NCI-H748 treated with DMSO at 0.1 percent for 48 hours (cell line): ENCODE measurements at places on chromosomes 1 and 21.

GRCh38 chr1:46262508-46262907 lies 14.9 kb downstream of the RAD54L start:
- no peak for DNase-seq

GRCh38 chr1:26350701-26351589 lies 3.0 kb downstream of the CRYBG2 start:
- DNase-seq: no peak

GRCh38 chr1:107692580-107693345 lies 272.2 kb downstream of the VAV3 start:
- DNase-seq: no peak

DNA sequence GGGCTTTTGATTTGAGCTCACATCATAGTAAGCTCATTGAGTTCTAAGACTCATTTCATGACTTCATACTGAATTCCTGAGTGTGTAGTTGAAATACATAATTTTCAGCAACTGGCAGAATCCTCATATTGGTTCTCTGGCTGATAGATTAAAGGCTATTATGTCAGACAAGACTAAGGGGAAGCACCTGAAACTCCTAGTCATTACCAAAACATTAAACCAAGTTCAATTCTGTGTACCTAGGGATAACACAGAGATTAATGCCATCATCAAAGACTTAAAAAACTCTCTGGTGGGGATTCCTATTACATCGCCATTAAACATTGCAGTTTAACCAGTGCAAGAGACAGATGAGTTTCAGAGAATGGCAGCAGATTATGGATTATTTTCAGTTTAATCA lies 339.1 kb downstream of the PTPRC start:
- DNase-seq: no peak

DNA sequence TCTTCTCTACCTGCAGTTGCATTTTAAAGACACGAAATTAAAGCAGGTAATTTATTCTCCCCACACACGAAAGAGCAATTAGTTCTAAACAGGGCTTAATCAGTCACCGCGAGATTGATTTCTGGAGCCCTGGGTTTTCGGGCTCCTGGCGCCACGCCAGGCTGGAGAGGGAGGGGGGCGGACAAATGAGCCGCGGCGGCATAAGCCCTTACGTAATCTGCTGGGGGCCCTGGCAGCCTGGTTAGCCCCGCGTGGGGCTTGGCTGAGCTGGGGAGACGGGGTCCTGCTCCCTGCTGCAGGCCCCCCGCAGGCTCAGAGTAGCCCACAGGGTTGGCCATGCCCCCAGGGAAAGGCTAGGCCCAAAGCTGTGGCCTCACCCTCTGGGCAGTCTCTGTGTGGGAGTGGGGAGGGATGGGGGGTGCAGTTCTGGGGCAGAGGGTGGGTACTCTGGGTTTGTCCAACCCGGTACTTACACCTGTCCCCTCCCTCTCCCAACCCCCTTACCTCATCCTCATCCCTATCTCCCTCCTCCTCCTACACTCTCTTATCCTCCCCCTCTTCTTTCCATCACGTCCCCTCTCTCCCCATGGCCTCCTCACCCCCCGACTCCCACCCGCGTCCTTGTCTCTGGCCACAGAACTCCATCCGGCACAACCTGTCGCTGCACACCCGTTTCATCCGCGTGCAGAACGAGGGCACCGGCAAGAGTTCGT lies 19.9 kb downstream of the FOXO6 start:
- DNase-seq: peak; percentile 100

GRCh38 chr21:41966872-41967621 lies 13.2 kb upstream of the C2CD2 start:
- no peak for DNase-seq

DNA sequence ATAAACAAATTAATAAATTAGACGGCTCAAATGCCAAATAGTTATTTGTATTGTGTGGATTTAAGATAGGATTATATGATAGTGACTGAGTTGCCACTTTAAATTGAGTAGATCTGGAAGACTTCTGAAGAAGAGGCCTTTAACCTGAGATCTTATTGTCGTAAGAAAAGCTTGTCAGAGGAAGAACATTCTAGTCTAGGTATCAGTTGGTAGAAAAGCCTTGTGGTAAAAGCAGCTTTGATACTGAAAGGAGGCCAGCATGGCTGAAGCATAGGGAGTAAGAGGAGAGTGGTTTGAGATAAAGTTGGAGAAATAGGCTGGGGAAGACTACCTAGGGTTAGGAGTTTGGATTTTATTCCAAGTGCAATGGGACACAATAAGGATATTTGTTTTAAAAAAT lies 29.1 kb downstream of the SLC30A7 start:
- DNase-seq: no peak

GRCh38 chr1:209544098-209544497 lies 39.4 kb upstream of the CAMK1G start:
- no peak for DNase-seq

GRCh38 chr1:111142356-111142975 lies 2.4 kb downstream of the CEPT1 start:
- no peak for DNase-seq

- DNase-seq: no peak
These were observed 223.2 kb downstream of the SMYD3 start for GRCh38 chr1:246283771-246284410.

GRCh38 chr1:194362327-194362726 lies 1175.9 kb upstream of the B3GALT2 start:
- DNase-seq: no peak

DNA sequence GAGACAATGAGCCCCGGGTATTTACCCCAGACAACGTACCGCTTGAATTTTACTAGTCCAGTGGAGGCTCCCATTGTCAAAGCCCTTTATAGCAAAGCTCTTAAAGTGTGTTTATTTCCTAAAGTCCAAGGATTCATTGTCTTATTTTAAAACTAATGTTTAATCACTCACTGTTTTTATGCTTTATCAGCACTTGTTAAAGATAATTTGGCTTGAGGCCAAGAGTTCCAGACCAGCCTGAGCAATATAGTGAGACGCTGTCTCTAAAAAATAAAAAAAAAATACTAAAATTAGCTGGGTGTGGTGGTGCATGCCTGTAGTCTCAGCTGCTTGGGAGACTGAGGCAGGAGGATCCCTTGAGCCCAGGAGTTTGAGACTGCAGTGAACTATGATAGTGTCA lies 202.8 kb downstream of the RYR2 start:
- DNase-seq: no peak

- no peak for DNase-seq
These were observed 1.2 kb downstream of the SLAMF7 start for GRCh38 chr1:160740133-160740688.

DNA sequence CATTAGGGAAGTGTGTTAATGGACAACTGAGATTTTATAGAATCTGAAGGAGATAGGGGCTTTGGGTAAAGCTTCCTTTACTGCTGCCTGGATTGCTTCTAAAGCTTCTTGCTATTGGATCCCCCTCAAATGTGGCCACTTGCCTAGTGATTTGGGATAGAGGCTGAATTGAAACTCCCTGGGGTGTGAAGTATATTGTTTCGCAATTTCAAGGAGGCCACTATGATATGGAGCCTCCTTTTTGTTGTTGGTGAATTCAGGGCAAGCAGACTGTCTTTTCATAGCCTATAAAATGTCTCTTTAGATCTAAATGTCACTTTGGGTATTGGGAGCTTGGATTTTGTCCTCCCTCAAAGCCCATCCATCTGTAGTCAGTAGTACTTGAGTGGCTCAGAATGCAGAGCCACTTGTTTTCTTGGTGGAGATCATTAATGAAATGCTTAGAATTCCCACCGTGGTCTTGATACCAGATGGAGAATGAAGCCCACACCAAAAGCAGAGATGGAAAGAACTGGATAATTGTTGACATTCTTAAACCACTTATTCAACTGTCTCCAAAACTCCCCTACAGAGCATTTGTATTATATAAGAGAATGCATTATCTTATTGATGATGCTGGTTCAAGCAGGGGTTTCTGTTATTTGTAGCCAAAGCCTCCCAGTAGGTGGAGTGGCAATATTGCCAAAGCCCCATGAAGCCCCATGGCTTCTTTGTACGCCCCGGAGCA lies 144.3 kb upstream of the KCNE2 start:
- no peak for DNase-seq

DNA sequence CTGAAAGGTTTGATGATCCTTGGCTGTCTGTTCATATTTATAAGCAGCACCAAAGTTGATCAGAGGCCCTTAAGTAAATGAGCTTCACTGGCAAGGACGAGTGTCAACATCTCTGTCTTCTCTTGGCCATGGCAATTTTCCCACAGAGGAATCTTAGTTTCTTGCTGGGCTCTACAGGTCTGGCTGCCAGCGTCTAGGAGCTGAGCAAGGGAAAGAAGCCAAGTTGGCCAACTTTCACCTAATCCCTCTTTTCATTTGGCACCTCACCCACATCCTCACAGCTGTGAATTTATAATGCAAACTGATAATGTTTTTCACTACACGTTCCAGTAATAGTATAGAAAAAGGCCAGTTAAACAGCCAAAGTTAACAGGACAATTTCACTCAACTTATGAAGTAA lies 99.0 kb upstream of the LBR start:
- DNase-seq: no peak

- no peak for DNase-seq
These were observed 48.6 kb downstream of the ITSN1 start for GRCh38 chr21:33690874-33691273.

DNA sequence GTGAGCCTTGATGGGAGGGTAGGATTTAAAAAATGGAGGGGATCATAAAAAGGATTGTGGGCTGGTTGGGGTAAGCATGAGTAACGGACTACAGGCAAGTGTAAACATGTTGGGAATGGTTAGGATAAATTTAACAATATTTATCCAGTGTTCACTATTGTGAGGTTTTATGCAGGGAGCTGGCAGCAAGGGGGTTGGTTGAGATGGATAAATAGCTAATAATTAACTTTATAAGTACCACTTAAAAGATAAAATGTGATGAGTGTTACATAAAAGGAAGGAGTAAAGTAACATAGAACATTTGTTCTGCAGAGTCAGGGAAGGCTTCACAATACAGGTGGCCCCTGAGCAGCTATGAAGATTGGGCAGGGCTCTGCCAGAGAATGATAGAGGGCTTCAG lies 109.0 kb downstream of the NGF start:
- DNase-seq: peak; percentile 34

GRCh38 chr21:31254131-31254530 lies 89.9 kb downstream of the TIAM1 start:
- DNase-seq: no peak

- no peak for DNase-seq
These were observed 104.8 kb downstream of the ETS2 start for GRCh38 chr21:38910390-38911067.

DNA sequence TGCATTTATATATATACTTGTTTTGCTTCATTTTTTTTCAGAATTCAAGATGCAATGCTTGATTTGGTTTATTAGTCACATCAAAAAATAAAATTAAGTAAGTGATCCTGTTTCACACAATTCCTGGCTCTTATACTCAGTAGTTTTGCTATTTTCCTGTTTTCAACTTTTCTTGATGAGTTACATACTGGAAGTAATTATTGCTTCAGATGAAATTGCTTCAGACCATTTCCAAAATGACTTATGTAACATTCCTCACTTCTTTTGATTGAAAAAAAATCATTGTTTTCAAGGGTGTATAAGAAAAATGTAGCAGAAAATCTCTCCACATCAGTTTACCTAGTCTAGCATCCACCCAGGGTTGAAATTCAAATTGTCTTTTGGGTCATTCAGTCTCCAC lies 65.0 kb downstream of the RGS2 start:
- no peak for DNase-seq

DNA sequence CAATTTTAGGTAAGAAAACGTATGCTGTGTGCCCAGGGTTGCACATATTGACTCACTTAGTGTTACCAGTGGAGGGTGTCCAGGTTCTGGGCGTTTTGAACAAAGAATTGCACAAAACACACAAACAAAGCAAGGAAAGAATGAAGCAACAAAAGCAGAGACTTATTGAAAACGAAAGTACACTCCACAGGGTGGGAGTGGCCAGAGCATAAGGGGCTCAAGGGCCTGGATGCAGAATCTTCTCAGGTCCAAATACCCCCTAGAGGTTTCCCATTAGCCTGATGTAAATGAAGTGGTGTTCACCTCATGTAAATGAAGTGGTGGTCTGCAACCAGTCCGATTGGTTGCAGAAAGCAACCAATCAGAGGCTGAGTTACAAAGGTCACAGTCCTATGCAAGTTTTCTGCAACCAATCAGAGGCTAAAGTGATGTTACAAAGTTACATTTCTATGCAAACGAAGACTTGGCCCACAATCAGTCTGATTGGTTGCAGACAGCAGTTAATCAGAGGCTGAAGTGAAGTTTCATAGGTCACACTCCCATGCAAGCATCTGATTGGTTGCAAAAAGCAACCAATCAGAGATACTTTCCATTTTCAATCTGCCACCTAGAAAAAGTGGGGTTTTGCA lies 228.3 kb downstream of the ST6GALNAC3 start:
- DNase-seq: peak; percentile 80

- DNase-seq: no peak
These were observed 652 bp upstream of the PLEKHN1 start for GRCh38 chr1:965526-966134.

DNA sequence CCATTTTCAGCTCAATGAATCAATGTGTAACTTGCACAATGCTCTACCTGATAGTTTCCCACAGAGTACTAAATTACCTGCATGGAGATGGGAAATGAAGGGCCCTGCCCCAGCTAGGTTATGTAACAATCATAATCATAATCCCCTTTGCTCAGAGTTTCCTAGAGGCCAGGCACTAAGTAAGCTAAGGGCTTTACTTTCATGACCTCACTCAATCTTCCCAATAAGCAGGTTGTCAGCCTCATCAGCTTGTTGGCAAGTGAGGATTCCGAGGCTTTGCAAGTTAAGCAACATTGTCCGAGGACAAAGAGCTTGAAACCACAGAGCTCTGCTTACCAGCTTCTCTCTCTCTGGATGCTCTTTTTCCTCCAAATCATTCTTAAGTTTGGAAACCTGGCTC lies 64.1 kb upstream of the NTPCR start:
- no peak for DNase-seq

- no peak for DNase-seq
These were observed 18.9 kb downstream of the NPR1 start for GRCh38 chr1:153697191-153698019.

DNA sequence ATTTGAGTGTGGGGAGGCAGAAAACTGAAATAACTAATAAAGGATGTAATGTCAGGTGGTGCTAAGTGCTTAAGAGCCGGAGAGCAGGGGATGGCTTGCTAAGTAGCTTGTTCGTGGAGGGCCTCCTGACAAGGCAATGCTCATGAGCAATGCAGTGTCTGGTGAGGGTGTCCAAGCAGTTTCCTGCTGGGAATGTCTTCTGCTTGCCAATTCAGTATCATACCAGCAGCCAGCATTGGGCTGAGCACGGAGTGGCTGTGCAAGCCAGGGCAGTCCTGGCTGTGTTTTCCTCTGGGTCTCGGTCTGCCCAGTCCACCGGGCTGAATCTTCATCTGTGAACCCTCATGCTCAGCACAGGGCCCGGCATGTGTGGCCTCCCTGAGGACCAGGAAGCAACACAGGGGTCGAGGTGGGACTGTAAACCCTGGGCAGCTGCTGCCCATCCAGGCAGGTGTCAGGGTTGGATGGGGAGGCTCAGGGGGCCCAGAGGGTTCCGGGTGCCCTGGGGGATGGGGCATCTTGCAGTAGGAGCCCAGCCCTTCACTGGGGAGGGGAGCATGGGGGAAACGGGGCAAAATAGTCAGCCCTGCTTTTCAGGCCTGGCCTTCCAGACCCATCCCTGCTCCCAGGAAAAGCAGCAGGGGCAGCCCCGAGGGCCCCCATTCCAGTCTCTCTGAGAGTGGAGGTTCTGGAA lies 27.5 kb downstream of the EDN2 start:
- DNase-seq: no peak
